ENCODE measurements at places on chromosomes 11 and 22.

DNA sequence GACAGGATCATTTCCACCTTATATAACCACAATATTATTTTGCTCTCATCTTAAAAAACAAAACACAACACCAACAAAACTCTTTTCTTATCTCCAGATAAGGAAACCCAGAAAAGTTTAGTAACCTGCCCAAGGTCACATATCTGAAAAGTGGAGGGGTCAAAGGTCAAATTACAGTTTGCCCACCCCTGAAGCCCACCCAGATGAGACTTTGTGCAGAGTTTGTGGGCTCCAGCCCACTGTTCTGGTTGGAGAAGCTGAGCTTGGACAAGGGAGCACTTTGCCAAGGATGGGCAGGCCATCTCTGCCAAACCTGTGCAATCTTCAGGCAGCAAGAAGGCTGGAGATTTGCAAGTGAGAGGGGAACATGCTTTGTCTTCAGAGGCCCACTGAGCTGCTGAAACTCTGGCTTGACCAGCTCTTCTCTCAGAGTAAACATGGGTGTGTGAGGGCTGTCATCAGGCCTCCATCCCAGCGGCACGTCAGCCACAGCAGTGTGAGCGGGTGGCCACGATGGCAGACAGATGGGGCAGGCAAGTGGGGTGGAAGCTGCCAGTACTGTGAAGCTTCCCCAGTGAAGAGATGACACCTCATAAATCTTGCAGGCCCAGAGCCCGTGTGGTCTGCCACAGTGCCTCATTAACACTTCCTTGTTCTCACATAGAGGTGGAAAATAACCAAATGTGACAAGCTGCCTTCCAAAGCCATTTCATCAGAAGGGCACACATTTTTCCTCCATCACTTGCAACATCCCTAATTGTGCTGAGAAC is 111.8 kb downstream of the CCDC81 start:
- no peak overlapping the region for H3K27ac ChIP-seq
- H3K36me3 ChIP-seq, result no peaks in the 10 kb centered on the region
- peaks cover 7% of the 10 kb centered on the region for H3K4me1 ChIP-seq
- DNase-seq, result no peak

DNA sequence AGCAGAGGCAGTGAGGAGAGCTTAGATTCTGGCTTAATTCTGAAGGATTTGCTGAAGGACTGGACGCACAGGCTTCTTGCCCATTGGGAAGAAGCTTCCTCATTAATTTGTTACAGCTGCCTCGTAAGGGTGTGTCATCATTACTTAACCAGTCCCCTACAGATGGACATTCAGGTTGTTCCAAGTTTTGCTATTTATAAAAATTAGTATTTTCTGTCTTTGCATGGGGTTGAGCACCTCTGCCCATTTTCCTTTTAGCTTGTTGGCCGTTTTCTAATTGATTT is 38.1 kb downstream of the CAPN1 start:
- no peak overlapping the region for H3K27ac ChIP-seq
- no peak for DNase-seq
- H3K4me3 ChIP-seq, result no peak overlapping the region
- no peaks in the 10 kb centered on the region for H3K36me3 ChIP-seq

DNA sequence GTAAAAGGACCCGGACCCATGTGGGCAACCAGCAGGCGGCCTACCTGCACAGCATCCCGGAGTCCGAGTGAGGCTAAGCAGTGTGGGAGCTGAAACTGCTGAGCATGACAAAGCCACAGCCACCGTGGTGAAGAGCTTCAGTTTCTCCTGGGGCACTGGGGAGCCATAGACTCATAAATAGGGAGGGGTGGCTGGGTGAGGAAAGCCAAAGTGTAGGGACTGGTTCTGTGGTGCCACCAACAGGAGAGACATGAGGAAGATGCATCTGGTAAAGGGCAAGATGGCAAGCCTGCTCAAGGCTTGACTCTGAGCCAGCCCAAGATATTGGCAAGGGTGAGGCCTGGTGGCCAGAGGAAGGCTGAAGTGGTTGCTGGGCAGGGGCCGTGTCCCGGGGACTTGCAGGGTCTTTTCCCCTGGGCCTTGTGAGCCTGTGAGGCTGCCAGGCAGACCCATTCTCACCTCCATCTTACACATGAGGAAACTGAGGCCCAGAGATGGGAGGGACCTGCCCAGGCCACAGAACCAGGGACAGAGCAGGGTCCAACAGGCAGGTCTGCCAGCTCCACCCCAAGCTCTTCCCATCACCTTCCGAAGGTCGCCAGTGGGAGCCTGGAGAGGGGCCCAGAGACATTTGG is 30.4 kb downstream of the CYTH4 start:
- H3K27ac ChIP-seq, result no peak overlapping the region
- peaks cover 1% of the 10 kb centered on the region for H3K4me1 ChIP-seq
- H3K27me3 ChIP-seq, result peaks cover 28% of the 10 kb centered on the region
- no peak overlapping the region for H3K4me3 ChIP-seq
- H3K36me3 ChIP-seq, result no peaks in the 10 kb centered on the region
- no peak for DNase-seq

- H3K36me3 ChIP-seq, result peaks cover 26% of the 10 kb centered on the region
- no peaks in the 10 kb centered on the region for H3K4me1 ChIP-seq
- H3K4me3 ChIP-seq, result no peak overlapping the region
- no peak overlapping the region for H3K27ac ChIP-seq
- H3K27me3 ChIP-seq, result no peaks in the 10 kb centered on the region
Observed at GRCh38 chr11:27414644-27415043, 51.6 kb upstream of the CCDC34 start.

Data from neuronal stem cell (in vitro differentiated cells).